ENCODE measurements at places on chromosomes 4 and X. TPM values are rescaled to one million over a fixed set of nuclear protein-coding genes. Genes with fewer than 3 reads are reported as not detected.

- no peak for DNase-seq
- H3K27me3 ChIP-seq, result no peaks in the 10 kb centered on the region
- H3K36me3 ChIP-seq, result no peaks in the 10 kb centered on the region
- no peak overlapping the region for H3K27ac ChIP-seq
- H3K4me1 ChIP-seq, result no peaks in the 10 kb centered on the region
These were observed 20.8 kb downstream of the RLIM start for GRCh38 chrX:74593593-74593992.

- H3K36me3 ChIP-seq, result peaks cover 34% of the 10 kb centered on the region
- H3K4me3 ChIP-seq, result no peak overlapping the region
- no peaks in the 10 kb centered on the region for H3K27me3 ChIP-seq
These were observed 6.7 kb downstream of the MSANTD1 start for GRCh38 chr4:3255611-3256186.

DNA sequence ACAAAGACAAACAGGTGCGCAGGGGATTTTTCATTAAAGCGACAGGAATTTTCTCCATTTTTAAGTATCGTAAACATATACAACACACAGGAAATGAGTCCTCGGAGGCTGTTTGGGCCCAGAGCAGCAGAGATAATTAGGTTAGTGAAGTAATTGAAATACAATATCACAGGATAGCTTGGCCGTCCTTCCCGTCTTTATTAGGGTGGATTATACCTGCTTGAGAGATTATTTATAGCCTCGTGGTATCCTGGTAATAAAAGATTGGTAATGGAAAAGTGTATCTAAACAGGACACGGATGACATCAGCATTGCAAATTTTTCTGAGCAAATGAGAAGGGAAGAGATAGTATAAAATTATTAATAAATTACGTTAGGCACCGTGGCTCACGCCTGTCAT is 68.2 kb downstream of the CRLF2 start:
- peak; percentile 11 for DNase-seq
- no peak overlapping the region for H3K4me3 ChIP-seq
- no peaks in the 10 kb centered on the region for H3K27me3 ChIP-seq
- no peaks in the 10 kb centered on the region for H3K36me3 ChIP-seq

GRCh38 chr4:157115613-157116335 is 39.8 kb downstream of the GLRB start:
- no peaks in the 10 kb centered on the region for H3K36me3 ChIP-seq
- H3K4me3 ChIP-seq, result no peak overlapping the region
- no peak for DNase-seq
- no peaks in the 10 kb centered on the region for H3K27me3 ChIP-seq
- no peaks in the 10 kb centered on the region for H3K4me1 ChIP-seq
- no peak overlapping the region for H3K27ac ChIP-seq

DNA sequence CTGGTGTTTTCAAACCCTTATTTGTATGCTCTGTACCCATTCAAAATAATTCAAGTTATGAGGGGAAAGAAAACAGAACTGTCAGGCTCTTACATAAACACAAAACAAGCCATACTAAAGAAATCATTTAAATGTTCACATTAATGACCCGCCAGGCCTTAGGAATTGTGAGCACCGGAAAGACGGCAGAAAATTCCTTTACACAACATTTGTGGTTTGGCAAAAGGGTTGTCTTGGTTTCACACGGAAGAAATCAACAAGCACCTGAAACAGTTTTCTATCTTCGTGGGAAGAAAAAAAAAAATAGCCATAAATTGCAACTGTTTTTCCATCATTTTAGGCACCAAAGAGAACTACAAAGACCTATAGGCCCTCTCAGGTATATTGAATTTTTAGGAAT is 188.5 kb upstream of the FTHL17 start:
- no peak overlapping the region for H3K4me3 ChIP-seq
- no peak overlapping the region for H3K27ac ChIP-seq
- H3K4me1 ChIP-seq, result no peaks in the 10 kb centered on the region
- DNase-seq, result no peak
- no peaks in the 10 kb centered on the region for H3K36me3 ChIP-seq
- H3K27me3 ChIP-seq, result no peaks in the 10 kb centered on the region

- H3K36me3 ChIP-seq, result peaks cover 34% of the 10 kb centered on the region
- no peaks in the 10 kb centered on the region for H3K27me3 ChIP-seq
- no peak overlapping the region for H3K27ac ChIP-seq
- no peak for DNase-seq
- no peaks in the 10 kb centered on the region for H3K4me1 ChIP-seq
- H3K4me3 ChIP-seq, result no peak overlapping the region
These were observed 100.6 kb downstream of the ABLIM2 start for GRCh38 chr4:8058031-8058479.

Gene SPANXA1
- not detected for polyA plus RNA-seq

Gene MGAT4D
- not detected for polyA plus RNA-seq

Gene PRDM8
- 1.9 TPM for polyA plus RNA-seq

Gene CTAG1B
- polyA plus RNA-seq, result not detected

Gene MBNL3
- 5.0 TPM for polyA plus RNA-seq

Gene CXCL11
- 5.4 TPM for polyA plus RNA-seq

Gene ACE2
- 0.06 TPM for polyA plus RNA-seq

Gene ZDHHC15
- polyA plus RNA-seq, result 0.42 TPM

Measured in spleen (tissue), 13 donors.